ENCODE measurements at places on chromosomes 2 and 18.

DNA sequence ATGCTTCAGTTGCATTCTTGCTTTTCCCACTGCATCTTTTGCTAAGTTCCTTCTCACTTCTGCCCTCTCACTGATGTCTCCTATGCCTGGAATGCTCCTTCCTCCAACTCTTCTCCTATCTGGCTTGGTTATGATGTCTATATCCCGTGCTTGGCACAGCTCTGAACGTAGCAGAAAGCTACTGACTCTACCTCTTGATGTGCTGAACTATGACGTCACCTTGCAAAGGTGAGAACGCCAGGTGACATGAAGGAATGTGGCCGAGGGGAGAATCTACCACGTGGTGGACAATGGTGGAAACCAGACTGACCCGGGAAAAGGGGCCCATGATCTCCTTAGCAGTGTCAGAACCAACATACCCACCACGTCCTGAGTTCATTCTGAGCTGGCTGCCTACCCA is 209.7 kb downstream of the SH3BP4 start:
- no peak for DNase-seq

GRCh38 chr2:108226564-108226963 is 13.2 kb upstream of the SULT1C3 start:
- no peak for DNase-seq

GRCh38 chr18:35306588-35307250 is 16.7 kb upstream of the ZSCAN30 start:
- no peak for DNase-seq

DNA sequence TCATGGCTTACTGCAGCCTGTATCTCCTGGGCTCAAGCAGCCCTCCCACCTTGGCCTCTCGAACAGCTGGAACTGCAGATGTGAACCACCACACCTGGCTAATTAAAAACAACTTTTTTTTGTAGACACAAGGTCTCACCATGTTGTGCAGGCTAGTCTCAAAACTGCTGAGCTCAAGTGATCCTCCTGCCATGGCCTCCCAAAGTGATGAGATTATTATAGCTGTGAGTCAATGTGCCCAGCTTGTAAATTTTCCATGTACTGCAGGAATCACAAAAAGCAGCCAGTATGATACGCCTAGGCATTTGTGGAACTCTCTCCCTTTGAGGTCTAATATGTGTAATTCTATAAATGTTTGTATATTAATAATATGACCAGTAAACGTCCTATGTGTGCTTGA is 59.9 kb downstream of the MSH6 start:
- DNase-seq: no peak

DNA sequence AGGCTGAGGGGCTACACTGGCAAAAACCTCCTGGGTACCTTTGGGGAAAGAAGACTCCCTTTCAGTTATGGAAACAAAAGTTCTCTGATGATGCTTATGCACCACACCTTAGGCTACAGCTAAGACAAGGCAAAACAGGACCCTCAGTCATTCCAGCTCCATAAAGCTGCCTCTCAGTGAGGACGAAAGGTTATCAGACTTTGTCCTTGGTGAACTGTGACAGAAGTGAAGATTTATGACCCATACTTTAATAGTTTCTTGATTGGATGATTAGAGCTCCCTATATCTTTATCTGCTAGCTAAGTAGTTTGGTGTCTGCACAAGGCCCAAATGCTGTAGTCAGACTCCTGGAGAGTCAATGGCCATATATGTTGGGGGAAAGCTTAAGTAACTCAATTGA is 40.6 kb upstream of the SPRED2 start:
- no peak for DNase-seq

DNA sequence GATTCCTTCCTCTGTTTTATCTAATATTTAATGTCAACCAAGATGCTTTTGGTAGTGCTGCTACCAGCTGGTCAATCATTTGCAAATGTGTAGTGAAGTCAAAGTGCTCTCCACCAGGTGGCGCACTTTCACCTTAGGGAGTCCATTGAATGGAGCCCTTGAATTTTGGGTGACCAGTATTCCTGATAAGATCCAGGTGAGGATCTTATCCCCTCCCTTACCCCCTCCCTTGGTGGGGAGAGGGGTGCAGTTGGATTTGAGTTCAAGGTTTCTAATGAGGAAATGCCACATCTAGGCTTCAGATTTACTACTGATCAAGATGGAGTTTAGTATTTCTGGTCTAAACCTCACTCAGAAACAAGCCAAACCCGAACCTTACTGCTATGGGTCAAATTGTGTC is 12.0 kb upstream of the E2F6 start:
- peak; percentile 68 for DNase-seq

- no peak for DNase-seq
These were observed 27.7 kb downstream of the KCTD18 start for GRCh38 chr2:200482194-200482593.

DNA sequence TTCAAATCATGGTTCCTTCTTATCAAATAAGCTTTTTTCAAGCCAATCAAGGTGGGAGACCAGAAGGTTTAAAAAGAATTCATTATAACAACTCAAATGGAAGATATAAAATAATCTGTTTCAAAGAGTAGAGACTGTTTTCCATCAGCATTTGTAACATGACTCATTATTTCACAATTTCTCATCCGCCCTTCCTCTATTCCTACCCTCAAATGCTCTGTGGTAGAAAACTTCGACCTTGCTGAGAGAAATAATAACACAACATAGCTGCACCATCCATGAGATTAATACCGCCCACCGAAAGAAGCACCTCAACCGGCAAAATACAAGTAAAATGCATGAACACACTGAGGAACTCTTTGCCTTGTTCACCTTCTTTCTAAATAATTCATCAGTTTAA is 2039.2 kb upstream of the CELF4 start:
- no peak for DNase-seq
